ENCODE measurements at places on chromosomes 12 and 14.

- no peak for DNase-seq
These were observed 10.4 kb downstream of the ITPK1 start for GRCh38 chr14:93105362-93105761.

DNA sequence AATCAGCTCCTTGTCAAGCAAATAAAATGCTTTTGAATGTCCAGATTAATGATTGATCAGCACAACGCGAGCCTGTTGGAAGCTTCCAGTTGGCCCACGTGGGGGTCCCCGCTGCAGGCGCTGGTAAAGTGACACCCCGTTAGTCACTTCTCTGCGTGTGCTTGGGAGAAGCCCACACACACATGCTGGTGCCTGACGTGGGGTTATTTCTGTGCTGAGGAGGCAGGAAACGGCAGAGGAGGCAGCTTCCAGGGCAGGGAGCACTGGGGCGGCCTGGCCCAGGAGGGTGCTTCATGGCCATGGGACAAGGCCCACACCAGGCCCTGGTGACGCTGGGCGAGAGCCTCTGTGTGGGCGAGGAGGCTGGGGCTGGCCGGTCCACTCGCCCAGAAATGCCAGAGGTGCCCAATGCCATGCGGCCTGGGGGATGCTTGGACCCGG lies 101.5 kb downstream of the KIF26A start:
- no peak for DNase-seq

GRCh38 chr12:61870658-61871484 lies 389.3 kb upstream of the USP15 start:
- no peak for DNase-seq

DNA sequence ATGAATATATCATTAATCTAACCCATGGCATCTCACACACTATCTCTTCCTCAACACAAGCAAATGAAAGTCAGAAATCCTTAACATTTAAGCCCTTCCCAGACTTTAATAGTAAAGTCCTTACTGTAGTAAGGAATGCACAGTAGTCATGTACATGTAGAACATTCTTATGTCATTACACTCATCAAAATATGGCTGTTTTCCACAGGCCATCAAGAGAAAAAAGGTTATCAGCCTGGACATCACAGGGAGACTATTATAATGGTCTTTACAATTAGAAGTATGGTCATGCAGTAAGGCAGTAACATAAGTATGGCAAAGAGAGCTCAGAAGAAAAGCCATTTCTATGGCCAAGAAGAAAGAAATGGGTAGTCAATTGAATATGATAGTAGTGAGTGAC lies 121.2 kb downstream of the SLC6A15 start:
- no peak for DNase-seq

DNA sequence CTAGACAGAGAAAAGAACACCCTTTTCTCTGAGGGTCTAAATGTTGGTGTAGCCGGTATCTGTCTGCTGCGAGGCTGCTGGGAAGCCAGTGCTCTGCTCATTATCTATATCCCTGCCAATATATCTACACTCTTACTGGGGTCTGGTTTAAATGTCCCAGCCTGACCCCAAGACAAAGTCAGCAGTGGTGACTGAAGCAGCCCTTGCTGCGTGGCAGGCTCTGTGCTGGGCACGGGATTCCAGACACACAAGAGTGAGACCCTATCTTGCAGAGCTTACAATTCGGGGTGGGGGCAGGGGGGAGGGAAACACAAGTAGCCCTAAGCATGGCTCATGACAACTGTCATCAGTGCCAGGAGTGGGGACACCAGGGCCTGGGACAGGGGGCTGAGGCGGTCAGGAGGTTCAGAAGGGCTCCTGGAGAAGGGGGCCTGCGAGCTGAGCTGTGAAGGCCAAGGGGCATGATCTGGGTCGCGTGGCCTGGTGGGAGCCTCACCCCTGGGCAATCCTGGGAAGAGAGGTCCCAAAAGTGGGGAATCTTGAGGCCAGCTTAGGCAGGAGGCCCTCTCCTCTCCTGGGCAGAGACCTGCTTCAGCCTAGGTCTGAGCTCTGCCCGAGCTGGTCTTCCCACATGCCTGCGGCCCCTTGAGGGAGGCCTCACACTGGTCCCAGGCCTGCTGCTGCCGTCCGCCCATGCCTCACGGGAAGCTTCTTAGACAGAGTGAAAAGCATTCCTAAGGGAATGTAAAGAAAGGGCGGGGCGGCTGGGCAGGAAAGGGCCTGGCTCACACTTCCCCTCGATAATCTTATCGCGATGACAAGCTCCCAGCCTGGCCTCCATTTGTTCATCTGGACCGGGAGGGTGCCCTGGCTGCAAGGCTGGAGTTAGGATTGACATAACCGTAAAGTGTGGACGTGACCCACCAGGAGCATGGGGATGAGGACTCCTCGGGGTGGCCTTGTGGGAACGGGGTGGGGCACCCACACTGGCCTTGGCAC lies 7.3 kb upstream of the RCOR1 start:
- DNase-seq: no peak

DNA sequence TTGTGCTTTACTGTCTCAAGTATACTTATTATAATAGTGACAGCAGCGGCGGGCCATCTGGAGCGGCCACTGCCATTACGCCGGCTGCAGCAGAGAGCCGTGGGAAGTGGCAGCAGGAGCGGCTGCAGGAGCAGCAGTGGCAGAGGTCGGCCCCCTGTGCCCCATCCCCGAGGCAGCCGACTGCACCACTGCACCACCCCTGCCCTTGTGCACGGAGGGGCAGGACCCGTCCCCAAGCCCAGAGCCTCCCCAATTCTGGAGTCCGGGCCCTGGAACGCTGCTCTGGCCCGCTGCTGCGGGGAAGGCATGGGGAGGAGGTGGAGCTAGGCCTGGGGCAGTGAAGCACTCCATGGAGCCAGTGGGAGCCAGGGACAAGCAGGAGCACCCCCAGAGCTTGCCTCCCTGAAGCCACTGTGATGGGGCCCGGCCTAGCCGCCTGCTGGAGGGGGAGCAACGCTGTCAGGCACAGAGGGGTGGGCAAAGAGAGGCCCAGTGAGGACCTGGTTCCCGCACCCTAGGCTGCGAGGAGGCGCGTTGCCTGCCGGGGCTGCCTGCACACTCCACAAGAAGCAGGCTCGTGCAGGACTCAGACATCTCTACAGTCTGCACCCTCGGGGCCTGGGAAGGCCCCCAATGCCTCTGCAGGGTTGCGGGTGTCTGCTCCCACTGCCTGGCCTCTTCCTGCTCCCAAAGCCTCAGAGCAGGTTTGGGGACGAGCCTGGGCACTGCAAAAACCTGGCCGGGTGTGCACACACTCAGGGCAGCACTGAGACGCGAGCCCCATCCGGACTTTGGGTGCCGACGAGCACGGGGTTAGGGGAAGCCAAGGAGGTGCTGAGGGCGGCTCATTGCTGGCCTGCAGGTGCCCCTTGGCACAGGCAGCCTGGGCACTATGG lies 74.2 kb upstream of the RASSF8 start:
- DNase-seq: no peak

- DNase-seq: no peak
These were observed 71.5 kb downstream of the PPP2R5C start for GRCh38 chr14:101833045-101833444.

DNA sequence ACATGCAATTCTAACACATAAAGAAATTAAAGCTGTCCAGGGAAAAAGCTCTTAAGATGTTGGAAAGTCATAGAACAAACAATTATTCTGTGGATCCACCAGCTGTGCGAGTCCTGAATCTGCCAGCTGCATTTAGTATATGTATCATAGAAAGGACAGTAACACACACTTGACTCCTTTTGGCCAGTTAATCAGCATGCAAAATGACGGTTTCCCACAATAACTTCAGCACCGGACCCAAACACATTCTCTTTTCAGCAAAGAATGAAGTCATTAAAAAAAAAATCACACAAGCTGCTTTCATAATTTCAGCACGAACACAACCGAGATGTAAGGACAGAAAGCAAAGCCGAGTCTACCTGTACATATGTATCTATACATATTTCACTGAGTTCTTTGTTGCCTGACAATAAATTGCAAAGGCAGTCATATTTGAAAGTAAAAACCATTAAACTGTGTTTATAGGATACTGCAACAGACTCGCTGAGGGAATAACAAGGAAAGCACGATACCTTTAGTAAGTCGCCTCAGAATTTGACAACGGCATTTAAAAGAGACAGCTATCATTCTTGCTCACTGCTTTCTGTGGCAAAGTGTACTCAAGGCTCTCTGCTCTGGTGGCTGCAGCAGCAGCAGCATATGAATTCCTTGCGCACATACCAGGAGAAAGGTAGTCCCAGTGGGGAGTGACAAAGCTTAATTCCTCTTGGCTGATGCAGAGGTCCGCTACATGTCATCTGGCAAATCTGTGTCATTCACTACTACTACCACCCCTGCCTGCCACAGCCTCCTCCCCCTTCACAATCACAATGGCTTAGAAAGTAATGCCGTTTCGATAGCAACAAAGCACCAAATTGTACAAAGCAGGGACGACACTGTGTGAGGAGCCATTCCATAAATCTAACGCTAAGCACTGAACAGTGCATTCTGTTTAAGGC lies at the start of gene GRIP1:
Gene GRIP1, minus strand, starts transcription at position 739 of the 938 bp plus-strand sequence. Its CDS starts 172 bp downstream, at position 567.
- no peak for DNase-seq

DNA sequence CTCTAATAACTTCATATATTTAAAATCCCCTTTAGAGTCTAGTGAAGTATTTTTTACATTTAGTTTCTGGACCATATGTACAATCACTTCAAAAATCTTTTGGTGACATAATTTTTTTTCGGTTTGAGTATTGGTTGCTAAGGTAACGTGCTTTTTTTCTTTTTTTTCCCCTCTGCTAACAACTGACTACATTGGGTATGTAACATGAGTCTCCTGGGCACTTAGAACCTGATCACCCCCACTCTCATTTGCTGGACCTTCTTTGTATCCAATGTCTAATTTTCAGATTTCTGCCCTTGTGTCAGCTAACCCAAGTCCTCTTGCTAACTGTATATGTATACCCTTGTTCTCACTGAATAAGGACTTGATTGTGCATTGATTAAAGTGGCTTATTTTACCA lies 592.9 kb upstream of the FLRT2 start:
- no peak for DNase-seq

DNA sequence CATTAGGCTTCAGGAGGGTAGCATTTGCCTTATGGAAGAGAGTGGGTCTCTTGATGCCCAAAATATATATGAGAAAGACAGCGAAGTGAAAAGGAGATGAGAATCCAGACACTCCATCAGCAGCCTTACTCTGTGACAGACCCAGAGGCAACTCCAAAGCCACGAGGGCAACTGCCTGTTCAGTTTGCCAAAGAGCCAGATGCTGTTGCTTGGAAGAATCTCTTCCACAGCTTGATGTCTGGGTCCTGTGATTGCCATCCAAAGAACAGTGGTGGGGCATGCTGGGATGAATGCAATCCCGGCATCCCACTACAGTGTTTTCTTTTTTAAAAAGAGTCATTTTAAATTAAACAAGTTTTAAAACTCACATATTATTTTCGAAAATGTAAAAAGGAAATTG lies 10.9 kb upstream of the OTX2 start:
- no peak for DNase-seq

DNA sequence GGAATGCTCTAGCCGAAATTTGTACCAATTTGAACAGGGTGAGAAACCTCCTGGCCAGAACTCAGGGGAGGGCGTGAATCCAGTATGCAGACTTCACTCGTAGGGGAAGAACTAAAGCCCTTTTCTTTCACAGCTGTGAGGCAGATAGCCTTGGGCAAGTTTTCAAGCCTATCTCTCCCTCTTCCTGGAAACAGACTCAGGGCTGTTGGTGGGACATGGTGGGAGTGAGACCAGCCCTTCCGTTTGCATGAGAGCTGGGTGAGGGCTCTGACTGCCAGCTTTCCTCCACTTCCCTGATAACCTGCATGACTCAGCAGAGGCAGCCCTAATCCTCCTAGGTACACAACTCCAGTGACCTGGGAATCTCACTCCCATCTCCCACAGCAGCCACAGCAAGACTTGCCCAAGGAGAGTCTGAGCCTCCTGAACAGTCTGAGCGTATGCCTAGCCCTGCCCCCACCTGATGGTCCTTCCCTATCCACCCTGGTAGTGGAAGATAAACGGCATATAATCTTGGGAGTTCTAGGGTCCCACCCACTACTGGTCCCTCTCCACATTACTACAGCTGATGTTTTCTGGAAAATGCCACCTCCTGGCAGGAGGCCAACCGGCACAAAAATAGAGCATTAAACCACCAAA lies 170.1 kb upstream of the AMIGO2 start:
- DNase-seq: no peak

DNA sequence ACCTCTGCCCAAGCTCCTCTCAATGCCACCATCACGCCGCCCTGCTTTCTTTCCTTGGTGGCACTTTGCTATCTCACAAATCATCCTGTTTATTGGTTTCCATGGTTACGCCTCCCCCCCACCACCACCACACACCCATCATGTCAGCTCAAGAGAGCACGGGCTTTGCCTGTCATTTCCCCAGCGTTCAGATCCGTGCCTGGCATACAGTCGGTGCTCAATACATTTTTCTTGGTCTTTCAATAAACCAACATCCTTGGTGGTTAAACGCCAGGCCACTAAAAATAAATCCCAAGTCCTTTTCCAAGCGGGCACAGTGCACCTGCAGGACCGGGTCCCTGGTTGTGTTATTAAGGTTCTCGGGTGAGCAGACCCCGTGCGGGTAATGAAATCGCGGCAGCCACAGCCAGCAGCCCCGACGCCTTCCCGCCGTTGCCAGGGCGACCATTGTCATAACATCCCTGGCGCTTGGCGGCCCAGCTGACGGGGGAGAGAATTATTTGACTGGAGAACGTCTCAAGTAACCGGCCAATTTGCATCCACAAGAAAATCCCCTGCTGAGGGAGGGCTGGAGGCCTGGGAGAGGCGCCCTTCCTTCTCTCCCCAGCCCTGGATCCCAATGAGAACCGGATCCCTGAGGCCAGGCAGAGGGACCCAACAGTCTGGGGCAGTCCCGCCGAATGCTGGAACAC lies 92.9 kb downstream of the KSR2 start:
- DNase-seq: peak; percentile 58

DNA sequence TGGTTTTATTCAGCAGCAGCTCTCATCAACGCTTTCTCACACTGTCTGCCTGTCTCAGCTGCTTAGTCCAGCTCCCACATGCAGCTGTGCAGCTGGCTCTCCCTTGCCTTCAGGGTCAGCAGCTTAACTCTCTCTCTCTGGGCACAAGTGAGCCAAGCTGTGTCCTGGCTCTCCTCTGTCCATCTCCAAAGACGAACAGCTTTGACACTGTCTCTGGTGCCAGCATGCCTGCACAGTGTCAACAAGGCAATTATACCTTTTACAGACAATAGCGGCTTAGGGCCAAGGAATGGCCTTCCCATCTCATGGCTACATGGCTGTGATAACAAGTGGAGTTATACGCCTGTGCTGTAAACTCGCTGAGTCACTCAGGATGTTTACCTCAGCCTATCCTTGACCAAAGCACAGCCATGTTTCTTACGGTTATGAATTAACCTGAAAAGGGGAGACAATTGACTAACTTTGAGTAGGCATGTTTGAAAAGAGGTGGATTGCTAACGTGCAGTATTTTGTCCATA lies 38.4 kb upstream of the MANSC4 start:
- DNase-seq: no peak

GRCh38 chr12:111825509-111825908 lies 16.5 kb upstream of the MAPKAPK5 start:
- DNase-seq: no peak

GRCh38 chr12:91877456-91878235 lies 268.0 kb downstream of the BTG1 start:
- DNase-seq: no peak

- DNase-seq: no peak
These were observed 200.3 kb upstream of the CAND1 start for GRCh38 chr12:67068761-67069450.

GRCh38 chr14:59435101-59435500 lies 30.1 kb downstream of the GPR135 start:
- no peak for DNase-seq

GRCh38 chr12:93784339-93785086 lies 107.3 kb downstream of the CRADD start:
- DNase-seq: no peak

Measured in iPS DF 6.9 (cell line).